ENCODE measurements at places on chromosomes 2 and 18.

DNA sequence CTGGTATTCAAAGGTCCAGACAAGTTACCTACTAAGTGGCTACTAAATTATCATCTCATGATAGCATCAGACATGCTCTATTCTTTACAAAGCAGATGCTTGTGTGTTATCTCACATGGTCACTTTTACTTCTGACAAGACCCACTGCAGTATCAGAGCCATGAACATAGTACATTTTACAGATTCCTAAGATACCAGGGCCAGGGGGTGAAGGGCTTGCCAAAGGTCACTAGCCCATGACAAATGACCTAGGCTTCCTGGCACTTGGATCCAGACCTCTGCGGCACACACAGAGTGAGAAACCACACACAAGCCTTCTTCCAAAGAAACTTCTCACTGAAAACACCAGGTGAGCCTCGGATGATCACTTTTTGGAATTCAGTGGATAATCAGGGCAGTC lies 446.8 kb downstream of the EIPR1 start:
- no peak for DNase-seq

DNA sequence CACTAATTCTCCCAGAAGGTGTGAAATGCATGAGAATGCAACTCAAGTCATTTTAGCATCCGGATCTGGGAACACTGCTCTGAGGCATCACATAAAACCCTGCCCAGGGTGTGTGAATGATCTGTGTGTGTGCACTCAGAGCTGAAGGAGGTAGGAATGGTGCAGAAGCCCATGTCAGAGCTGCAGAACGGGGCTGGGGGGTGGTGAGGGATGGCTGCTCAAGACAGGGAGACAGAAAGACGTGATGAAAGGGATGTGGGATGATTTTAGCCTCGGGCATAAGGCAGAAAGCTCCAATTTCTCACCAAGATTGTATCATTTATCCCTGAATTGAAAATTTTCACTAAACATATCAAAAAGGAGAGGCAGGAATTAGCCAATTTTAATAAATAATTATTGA lies 369.1 kb downstream of the EIPR1 start:
- no peak for DNase-seq

DNA sequence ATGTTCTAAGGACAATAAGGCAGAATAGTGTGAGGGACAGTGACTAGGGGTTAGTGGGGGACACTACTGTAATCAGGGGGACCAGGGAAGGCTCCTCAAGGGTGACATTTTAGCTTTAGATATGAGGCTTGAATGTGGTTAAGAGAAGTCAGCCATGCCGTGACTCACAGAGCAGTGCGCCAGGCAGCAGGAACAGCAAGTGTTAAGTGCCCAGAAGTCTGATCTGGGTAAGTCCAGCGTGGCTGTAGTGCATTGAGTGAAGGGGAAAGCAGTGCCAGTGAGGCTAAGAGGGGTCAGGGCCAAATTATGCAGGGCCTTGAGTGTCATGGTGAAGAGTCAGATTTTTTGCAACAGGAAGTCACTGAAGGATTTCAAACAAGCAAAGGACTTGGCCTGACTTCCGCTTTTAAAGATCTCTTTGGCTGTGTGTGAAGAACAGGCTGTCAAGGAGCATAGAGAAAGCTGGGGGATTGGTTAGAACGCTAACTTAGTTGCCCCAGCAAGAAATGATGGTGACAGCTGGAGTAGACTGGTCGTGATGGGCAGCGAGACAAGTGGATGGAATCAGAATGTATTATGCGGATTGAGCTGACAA lies 151.5 kb downstream of the MSH2 start:
- no peak for DNase-seq

GRCh38 chr2:217705461-217705860 lies 297.3 kb downstream of the TNS1 start:
- no peak for DNase-seq

DNA sequence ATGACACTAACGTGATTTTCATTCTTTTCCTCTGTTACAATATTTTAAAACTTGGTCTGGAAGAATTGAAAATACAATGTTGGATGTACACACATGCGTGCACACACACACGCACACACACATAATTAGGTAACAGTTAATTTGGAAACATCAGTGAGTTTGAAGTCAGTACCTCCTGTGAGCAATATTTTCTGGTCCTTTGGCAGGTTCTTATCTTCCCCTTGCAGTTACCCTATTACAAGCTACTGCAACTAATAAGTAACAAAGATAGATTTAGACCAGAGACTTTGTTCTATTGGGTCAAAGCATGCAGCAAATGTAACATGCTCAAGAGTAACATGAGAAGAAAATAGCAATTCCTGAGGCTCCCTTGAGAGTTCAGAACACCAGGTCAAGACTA lies 73.3 kb downstream of the ZNF385B start:
- DNase-seq = no peak

DNA sequence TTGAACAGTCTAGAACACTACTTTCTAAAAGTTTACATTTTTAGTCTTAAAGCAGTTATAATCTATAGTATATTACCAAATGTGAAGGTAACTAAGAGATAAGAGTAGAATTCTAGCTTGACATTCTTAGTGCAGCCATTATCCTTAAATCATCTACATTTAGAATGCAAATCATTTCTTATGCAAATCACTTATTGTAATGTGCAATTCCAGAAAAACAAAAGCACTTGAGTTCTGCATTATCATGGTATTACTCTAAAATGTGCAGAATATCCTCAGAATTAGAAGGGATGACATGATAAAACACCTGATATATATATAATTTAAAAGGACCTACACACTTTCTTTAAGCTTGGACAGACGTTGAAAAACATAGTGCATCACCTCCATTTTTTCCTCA lies 712 bp upstream of the LRRTM4 start:
- no peak for DNase-seq
